ENCODE measurements at places on chromosomes 12 and 14. TPM values are rescaled to one million over a fixed set of nuclear protein-coding genes. Genes with fewer than 3 reads are reported as not detected.

Gene IFI27
- total RNA-seq, result 0.95 TPM

Gene MRPS35
- total RNA-seq, result 78.6 TPM

Gene LMO3
- total RNA-seq, result 0.04 TPM

Gene TRHDE
- 0.47 TPM for total RNA-seq

Gene PRPH
- 0.16 TPM for total RNA-seq

Gene ST8SIA1
- 4.7 TPM for total RNA-seq

Gene KRT74
- total RNA-seq, result not detected

Gene TGM1
- total RNA-seq, result 19.3 TPM

Gene TMEM30B
- total RNA-seq, result 13.0 TPM

Gene ABHD12B
- not detected for total RNA-seq

Gene PGAM5
- 88.0 TPM for total RNA-seq

Gene OR11H6
- total RNA-seq, result not detected

Gene TBPL2
- not detected for total RNA-seq

Gene TRPV4
- total RNA-seq, result 1.6 TPM

Gene IL23A
- 5.5 TPM for total RNA-seq

Gene TAS2R7
- not detected for total RNA-seq

Gene ACOT6
- total RNA-seq, result not detected

Gene LDHB
- 987 TPM for total RNA-seq

Gene C1QL4
- total RNA-seq, result 0.38 TPM

Gene NINJ2
- total RNA-seq, result not detected

Gene HOXC12
- 0.31 TPM for total RNA-seq

Measured in hair follicular keratinocyte (primary cell).